ENCODE measurements at places on chromosomes 4 and X.
A peak's percentile ranks its signal among the peaks of the same experiment; 100 is the strongest.

DNA sequence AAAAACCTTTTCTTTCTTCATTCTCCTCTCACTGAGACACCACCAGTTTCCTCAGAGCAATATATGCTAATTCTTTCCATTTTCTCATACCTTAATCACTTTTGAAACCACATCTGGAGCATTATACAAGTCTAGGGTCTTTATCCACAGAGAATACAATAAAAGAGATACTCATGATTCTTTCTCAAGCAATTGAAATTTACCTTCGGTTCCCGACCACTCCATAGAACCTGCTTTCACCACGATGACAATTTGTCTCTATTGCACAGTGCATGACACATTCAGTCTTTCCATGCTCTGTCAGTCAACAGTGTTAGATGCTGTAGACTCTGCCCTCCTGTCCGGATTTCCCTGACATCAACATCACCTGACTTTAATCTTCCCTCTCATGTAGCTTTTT, 409.3 kb upstream of the NWD2 start:
- DNase-seq = no peak

- DNase-seq = no peak
Observed at GRCh38 chr4:137414802-137415201, 117.5 kb downstream of the PCDH18 start.

DNA sequence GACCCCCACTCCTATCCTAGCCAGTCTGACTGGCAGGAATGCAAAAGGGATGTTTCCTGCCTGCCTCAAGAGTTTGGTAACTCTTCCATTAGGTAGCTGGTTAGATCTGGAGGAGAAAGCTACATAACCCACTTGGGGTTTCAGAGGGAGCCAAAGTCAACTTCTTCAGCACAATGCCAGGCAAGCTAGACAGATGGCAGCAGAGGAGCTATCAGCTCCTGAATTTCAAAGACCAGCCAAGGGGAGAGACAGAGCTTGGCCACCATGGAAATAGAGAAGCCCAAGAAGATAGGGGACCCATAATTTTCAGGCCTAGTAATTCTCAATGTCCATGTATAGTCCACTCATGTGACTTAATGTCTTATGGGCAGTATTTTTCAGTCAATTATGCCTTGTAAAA, 56.4 kb downstream of the PGRMC1 start:
- DNase-seq = no peak

- DNase-seq = no peak
Observed at GRCh38 chr4:90888571-90888970, 761.4 kb downstream of the CCSER1 start.

- no peak for DNase-seq
Observed at GRCh38 chrX:53018627-53019026, 30.0 kb upstream of the GPR173 start.

DNA sequence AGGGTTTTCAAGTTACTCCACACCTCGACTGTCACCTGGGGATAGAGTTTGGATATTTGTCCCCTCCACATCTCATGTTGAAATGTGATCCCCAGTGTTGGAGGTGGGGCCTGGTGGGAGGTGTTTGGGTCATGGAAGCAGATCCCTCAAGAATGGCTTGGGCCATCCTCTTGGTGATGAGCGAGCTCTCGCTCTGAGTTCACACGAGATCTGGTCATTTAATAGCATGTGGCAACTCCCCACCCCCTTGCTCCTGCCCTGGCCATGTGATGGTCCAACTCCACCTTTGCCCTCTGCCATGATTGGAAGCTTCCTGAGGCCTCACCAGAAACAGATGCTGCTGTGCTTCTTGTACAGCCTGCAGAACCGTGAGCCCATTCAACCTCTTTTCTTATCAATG, 8.3 kb downstream of the CTAG1A start:
- no peak for DNase-seq

DNA sequence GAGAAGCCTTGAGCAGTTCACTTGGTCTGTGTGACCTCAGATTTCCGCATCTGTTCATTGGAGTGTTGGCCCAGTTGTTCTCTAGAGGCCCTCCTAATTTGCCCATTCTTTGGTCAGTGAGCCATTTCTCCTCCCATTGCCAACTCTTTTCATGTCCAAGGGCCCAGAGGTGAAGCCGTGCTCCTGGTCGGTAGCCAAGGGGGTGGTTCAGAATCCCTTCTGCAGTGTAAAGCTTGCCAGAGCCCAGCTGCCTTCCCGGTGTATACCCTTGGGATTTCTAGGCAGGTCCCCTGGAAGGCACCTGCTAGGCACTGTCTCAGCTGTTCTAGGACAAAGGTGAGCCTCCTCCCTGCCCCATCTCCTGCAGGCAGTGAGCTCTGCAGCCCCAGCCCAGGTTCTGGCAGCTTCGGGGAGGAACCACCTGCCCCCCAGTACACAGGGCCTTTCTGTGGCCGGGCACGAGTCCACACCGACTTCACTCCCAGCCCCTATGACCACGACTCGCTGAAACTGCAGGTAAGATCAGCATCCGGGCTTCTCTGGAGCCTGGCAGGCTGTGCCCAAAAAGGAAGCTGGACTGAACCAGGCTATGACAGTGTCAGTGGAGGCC, 12.3 kb downstream of the SASH3 start:
- DNase-seq = no peak

DNA sequence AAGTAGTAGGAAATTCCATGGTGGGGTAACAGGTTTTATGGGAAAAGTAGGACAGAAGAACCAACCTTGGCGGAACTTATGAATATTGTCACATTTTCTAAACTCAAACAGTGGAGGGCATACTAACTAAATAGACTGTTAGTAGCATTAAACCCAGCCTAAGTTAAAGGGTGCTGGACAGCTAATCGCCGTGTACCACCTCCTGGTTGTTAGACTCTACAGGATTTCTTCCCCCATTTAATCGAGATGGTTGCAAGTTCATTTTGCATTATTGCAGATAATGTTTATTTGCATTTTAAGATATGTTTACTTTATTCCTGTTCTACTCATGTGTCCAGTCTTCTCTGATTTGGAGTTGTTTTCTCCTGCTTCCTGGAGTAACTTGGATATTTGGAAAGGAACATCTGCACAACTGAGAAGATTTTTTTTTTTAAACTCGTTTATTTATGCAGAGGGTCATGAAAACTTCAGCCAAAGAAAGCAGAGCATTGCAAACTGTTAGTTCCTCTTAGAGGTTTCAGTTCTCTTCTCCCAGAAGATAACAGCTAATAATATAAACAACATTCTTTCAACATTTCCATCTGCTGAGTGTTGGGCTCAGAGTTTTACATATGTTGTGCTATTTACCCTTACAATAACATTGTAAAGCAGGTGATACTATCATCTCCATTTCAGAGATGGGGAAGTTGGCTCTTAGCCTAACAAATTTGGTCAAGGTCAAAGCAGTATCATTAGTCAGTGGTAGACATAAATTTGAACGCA, 51.5 kb upstream of the TBC1D9 start:
- no peak for DNase-seq

DNA sequence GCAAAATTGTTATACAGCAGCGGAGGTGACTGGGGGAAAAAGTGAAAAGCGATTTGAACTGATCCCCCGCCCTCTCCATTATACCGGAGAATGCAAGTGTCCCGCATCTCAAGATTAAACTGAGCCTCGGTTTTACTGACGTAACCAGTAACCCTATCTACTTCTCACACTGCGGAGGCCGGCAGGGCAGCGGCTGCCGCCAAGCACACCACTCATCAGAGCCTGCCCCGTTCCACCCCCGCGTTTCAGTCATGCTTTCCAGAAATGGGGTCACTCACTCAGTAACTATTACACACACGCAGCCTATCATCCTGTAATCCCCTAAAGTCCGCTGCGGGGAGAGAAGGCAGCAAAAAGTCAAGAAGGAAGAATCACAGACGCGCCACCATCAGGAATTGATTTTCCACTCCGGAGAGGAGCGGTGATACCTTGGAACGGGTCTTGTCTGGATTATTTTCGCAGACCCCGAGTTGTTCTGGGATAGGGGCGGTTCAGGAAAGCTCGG, 1.4 kb downstream of the RPS6KA3 start:
- peak; percentile 72 for DNase-seq

DNA sequence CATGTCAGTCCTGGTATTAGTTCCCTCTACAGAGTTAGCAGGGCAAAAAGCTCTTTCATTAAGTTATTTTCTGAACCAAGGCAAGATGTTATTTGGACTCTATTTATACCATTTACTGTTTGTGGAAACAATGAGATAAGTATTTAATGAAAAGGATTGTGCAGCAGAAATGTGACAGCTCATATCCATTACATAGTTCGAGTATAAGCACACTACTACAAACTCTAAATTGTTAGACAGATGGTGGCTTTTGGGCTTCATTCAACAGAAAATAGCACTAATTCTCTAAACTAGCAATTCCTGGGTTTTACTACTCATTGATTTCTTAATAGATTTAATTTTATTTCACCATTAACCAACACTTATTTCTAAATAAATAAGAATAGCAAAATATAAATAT, 95.2 kb upstream of the ANK2 start:
- DNase-seq = no peak

DNA sequence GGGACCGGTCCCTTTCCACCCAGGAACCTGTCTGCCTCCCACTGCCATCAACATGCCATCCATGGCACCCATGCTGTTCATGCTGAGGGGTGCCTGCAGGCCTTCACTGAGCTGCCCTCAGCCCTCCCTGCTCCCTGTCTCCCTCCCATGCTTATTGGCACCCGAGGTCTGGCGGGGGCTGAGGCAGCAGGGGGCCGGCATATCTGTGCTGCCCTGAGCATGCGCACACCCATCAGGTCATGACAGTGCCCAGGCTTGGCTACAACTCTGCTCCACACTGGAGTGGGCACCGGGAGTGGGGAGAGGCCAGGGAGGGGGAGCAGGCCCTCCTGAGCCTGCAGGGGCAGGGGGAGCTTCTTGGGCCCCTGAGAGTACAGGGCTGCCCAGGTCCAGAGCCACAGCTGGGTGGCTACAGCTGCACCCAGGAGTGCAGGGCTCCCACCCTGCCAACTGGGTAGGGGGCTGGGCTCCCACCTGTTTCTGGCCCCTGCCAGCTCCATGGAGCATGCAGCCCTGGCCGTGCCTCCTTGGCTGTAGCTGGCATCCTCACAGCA, 395.8 kb upstream of the DMD start:
- DNase-seq = no peak

DNA sequence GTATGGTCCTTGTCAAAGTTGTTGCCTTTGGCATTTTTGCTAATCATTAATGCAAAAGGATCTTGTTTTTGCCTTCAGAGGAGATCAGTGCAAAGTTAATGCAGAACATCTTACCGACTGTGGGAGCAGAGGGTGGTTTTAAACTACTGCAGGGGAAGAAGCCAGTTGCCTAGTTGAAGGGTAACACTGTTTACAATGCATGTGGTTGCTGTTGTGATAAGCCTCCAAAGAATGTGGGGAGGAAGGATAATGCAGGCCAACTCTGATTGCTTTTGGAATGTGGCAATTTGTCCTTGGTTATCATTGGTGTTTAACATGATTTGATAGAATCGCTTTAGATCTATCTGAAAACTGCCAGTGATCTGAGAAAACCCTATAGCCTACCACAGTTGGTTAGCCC, 204.3 kb upstream of the TLL1 start:
- DNase-seq = no peak

Data from uterus (tissue), 4 donors.